Ecto neural progenitor cell (in vitro differentiated cells): ENCODE measurements at places on chromosomes 5 and 9.

DNA sequence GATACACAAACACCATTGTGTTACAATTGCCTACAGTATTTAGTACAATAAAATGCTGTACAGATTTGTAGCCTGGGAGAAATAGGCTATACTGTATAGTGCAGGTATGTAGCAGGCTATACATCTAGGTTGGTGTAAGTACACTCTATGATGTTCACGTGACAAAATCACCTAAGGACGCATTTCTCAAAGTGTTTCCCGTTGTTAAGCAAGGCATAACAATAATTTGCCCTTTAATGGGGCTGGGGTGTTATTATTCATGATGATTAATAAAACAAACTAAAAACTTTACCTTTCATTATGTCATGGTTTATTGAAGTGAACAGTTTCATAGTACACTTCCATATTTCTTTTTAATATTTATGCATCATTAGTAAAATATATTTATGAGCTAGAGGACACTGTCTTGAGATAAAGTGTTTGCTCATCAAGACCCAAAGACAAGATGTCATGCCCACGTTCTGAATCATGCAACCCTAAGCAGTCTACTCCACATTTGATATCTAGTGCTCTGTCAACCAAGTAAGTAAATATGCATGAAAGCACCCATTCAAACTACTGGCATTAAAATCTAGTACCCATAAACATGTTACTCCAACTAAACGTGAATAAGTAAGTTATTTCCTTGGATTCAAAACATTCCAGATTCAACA, 220.5 kb downstream of the NR2F1-AS1 start:
- no peak for DNase-seq

- DNase-seq, result no peak
Observed at GRCh38 chr9:115207003-115207836, 89.3 kb upstream of the TNC start.

GRCh38 chr5:178483620-178484019, 106.6 kb downstream of the COL23A1 start:
- DNase-seq, result no peak

DNA sequence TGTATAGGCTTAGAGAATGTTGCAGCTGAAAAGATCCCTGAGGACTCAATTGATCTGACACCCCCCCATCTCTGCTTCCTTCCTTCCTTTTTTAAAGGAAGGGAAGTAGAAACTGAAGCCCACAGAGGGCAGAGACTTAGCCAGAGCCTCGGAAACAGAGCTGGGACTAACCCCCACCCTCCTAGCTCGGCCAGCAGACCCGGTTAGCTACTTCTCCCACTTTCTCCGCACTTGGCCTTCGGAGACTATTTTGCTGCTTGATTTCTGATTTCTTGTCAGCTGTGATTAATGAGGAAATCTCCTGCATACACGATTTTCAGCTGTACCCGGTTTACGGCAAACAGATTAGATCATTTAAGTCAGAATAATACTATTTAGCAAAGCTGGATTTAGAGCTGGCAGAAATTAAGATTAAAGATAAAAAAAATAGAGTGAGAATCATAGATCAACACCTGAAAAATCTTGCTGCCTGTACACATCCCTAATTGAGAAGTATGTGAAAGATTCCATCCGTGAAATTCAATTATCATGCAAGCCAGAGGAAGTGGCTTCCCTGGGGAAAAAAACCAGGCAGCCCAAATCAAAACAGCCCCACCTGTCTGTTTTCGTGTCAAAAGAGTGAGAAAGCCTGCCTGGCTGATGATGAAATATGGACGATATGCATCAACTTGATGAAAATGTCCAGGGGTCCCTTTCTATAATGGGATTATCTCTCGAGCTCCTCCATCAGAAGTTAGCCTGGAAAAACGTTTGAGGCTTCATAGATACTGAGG, 159.5 kb upstream of the SHB start:
- peak; percentile 44 for DNase-seq

DNA sequence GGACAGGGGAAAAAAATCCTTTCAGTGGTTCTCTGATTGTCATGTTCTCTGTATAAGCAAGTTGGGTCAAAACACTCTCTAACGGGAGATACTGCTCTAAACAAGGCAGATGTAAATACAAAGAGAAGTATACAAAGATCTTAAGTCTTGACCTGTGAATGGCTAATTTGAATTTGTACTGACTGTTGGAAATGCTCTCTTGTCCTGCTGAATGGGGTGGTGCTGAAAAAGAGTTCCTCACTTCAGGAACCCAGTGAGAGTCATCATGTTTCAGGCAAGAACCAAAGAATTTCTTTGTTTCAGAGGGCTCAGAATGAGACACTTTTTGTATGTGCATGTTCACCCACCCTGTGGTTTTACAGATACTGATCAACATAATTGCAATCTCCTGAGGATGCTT, 461.0 kb downstream of the NR2F1-AS1 start:
- DNase-seq, result no peak

DNA sequence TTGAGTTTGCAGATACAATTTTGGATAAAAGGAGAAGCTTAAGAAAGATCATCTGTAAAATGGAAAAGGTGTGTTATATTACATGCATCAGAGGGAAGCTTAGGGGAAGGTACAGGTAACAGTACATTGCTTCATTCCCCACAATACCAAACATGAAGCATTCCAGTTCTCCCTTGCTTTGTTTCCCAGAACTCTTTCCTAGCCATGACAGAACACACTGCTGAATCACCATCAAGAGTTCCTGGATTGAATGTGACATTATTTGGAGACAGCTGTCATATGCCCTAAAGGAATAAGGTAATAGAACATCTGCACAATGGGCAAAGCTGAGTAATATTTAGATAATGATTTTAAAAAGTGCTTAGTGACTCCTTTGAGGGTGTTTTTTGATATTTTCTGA, 303.5 kb upstream of the ST8SIA4 start:
- DNase-seq, result no peak

DNA sequence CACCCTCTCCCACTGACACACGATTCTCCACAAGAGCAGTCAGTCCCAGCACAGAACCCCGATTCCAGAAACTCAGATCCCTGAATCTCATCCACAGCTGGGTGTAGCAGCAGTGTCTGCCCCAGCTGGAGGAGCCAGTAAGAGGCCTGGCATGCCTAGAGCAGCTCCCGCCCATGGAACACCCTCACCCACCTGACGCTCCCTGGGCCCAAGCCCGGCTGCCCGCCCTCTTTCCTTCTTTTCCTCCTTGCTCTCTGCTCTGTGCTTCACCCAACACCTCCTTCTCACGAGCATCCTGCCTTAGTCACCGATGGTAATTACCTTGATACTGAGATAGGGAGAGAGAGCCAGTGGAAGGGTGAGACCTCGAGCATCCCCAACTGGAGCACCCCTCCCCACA, 8.7 kb downstream of the PCDH1 start:
- no peak for DNase-seq

DNA sequence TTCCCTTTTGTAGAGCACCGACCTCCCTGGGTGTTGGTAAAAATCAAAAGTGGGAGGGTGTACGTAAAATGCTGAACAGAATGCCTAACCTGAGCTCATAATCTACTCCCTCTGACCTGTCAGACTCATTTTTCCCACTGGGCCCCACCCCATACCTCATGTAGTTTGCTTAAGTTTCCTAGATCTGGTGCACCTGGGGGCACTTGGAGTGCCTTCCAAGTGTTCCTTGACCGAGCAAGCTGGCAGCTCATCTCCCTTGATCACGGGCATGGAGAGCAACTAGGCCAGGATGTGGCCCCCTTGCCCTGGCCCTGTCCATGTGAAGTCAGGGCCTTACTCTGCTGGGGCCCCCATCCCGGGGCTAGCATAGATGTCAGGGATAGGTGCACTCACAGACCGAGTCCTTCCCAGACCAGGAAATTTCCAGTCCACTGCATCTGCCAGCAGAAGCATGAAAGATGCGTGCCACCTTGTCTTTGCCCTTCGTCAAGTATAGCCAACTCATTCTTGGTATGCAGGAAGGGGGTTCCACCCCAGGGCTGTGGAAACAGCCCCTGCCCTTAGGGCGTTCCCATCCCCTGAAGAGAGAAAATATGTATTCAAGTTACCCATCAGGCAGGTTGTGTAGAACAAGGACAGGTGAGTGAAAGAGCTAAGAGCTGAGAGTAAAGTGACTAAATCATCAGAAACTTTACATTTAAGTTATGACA, 41.9 kb downstream of the SLC22A5 start:
- DNase-seq, result no peak

DNA sequence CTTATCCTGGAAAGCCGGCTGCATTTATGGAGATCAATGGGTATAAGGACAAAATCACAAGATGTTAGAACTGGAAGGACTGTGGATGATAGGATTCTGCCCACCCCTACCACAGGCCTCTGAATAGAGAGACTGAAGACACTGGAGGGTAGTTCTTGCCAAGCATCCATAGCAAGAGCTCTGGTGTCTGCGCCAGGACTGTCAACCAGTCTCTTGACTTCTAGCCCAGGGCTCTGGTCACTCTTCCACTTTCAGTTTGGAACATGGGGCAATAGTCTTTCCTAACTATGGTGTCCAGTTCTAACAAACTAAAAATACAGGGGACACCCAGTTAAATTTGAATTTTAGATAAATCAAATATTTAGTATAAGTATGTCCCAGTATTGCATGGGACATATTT, 23.4 kb downstream of the LARP1 start:
- no peak for DNase-seq

DNA sequence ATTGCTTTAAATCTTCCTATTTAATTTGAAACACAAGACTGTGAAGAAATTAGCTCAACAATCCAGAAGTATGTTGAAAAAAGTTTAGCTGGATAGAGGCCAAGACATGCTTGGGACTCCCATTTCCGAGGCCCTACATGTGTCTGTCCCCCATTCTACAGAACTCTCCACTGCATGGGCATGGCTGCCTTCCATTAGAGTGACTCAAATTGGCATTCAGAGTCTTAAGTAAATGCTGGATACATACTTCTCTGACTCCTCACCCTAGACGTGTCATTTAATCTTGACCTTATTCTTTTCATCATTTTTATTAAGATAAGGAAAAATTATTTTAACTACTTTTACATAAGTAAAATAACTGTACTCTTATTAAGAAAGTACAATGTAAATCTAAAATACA, 530.4 kb upstream of the CDH9 start:
- no peak for DNase-seq

- DNase-seq, result no peak
Observed at GRCh38 chr9:104412238-104412637, 91.8 kb upstream of the OR13F1 start.

- DNase-seq, result peak; percentile 93
Observed at GRCh38 chr5:44808435-44809214, at the start of gene MRPS30. TSS of gene MRPS30 (plus strand) at chr5:44808947. CDS start at chr5:44808963, 16 bp downstream.

DNA sequence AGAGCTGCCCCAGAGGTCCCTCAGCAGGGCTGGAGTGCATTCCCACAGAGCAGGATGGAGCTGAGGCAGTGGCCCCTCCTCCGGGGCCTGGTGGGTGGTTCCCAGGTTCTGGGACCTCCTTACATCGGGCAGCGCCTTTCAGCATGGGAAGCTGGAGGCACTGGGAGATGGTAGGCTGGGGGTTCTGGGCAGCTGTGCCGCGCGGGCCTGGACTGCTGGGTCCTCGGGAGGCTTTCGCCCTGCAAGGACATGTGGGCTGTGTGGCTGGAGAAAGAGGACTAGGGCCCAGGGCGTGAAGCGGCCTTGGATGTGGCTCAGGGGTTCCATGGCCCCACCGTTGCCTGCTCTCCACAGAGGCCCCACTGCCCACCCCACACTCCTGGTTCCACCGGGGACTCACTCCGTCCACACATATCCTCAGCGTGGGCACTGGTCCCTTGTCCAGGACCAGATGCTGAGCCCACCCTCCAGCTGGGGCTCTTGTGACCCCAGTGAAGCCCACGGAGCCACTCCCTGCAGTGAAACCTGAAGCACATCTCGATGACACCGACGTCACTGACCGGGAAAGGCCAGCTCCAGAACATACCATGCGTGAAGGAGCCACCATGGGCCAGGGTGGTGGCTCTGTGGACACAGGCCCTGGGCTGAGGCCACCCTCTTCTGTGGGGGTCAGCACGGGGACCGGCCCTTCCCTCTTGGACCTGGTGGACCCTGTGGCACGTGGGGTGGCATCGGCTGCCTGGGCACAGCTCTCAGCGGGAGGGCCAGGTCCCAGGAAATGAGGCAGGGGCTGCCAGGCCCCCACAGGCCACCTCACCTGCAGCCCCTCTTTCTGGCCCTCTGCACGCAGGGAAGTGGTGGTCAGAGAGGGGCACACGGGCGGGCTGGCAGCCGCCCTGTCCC, 31.5 kb upstream of the NKD2 start:
- DNase-seq, result peak; percentile 44

DNA sequence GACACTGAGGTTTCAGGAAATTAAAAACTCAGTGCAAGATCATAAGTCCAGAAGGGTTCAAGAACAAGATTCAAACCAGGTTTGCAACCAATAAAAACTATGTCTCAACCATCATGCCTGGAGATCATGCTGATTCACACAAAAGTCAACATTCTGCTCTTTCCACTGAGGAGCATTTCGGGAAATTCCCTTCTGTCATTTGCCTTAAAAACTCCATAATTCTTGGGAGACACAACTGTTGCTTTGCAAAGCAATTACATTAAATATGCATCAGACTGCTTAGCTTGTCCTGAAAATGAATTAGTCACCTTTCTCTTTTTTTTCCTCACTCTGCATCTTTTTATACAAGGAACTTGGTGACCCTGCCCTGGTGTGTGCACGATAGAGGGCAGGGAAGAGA, 275.9 kb upstream of the ZNF462 start:
- DNase-seq, result no peak
